ENCODE measurements at places on chromosomes 2 and 18.

- DNase-seq = peak; percentile 37
These were observed 11.0 kb upstream of the SIX3 start for GRCh38 chr2:44930274-44931197.

- DNase-seq = no peak
These were observed 26.8 kb upstream of the CUL3 start for GRCh38 chr2:224611938-224612337.

DNA sequence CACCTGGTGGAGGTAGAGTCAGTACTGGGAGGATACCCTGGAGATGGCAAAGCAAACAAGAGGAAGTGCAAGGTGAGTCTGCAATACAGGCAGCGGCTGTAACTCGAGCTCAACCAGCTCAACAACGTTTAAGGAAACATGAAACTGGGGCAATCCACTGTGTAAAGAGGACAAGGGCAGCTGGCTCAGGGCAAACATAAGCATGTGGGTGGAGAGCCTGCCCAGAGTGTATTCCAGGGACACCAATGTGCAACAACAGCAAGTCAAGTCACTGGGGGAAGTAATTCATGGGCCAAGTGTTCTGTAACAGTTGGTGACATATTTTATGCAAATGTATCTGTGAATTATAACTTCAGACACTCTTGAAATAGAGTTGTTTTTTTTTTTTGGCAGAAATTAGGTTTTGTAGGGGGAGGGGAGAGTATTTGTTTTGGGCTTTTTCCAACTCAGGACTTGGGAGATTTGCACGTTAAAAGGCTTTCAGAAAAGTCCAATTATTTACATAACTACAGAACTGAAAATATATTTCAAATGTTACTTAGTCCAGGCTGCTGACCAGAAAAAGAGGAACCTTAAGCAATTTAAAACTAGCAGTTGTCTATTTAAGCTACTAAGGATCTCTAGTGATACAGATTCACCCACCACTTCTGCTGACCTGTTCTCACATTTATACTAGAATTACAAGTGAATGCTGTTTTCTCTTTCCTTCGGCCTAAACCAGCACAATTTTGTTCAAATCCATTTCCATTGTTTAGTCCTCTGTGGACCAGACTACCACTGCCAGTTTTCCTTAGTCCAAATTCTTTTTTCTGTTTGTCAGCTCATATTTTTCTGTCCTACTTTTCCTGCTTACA, 18.6 kb downstream of the NRXN1 start:
- DNase-seq = no peak

- no peak for DNase-seq
These were observed 474.5 kb upstream of the SYT4 start for GRCh38 chr18:43751835-43752234.

DNA sequence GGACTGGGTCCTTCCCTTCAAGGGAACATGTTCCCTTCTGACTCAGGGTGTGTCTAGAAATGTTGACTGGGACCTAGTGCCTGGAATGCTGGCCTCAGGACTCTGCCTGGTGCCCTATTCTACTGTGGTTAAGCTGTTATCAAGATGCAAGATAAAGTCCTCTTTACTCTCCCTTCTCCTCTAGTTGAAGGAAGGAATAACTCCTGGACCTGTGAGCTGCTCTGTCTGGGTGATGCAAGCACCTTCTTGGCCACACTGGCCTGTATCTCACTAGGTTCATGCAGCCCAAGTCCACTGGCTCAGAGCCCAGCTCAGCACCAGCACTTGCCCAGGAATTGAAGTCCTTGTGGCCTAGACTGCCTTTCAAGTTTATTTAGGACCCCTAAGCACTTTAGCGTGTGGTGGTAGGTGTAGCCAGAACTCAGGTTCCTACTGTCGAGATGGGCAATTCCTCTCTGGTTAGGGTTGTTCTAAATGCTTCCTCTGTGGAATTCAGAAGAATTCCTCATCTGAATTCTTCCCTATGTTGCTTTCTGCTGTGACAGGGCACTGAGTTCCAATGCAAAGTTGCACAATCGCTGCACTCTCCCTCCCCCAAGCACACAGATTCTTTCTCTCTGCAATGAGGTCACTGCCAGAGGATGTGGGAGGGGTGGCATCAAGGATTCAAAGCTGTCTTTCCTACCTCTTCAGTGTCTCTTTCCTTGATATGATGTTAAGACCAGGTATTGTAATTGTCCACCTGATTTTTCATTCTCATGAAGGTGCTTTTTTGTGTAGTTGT, 54.7 kb downstream of the VWC2L start:
- no peak for DNase-seq

- no peak for DNase-seq
These were observed 28.0 kb upstream of the LTBP1 start for GRCh38 chr2:32918774-32919173.
